ENCODE measurements at places on chromosomes 4 and X.

- DNase-seq, result no peak
Measured at GRCh38 chr4:7384929-7385890, 49.5 kb downstream of the PSAPL1 start.

GRCh38 chrX:56233100-56233499 is 944 bp downstream of the KLF8 start:
- no peak for DNase-seq

DNA sequence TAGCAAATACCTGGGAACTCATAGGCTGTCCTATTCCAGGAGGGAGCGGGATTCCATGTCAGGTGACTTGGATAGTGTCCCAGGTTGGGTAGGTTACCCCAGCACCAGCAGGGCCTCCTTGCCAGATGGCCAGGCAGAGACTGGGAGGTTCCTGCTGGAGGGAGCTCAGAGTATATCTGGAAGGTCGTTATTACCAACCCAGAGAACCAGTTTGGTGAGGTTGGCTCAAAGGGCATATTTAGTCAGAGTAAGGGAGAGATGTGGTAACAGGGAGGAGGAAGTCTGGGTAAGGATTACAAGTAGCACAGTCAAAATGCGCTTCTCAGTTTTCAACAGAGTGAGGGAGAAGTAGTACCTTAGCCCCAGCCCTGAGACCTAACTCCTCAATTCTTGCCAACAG is 53.3 kb upstream of the LNX1 start:
- DNase-seq, result no peak

GRCh38 chrX:150635952-150636351 is 57.2 kb upstream of the MTMR1 start:
- no peak for DNase-seq

- no peak for DNase-seq
Measured at GRCh38 chr4:6772223-6772928, 10.2 kb upstream of the KIAA0232 start.

DNA sequence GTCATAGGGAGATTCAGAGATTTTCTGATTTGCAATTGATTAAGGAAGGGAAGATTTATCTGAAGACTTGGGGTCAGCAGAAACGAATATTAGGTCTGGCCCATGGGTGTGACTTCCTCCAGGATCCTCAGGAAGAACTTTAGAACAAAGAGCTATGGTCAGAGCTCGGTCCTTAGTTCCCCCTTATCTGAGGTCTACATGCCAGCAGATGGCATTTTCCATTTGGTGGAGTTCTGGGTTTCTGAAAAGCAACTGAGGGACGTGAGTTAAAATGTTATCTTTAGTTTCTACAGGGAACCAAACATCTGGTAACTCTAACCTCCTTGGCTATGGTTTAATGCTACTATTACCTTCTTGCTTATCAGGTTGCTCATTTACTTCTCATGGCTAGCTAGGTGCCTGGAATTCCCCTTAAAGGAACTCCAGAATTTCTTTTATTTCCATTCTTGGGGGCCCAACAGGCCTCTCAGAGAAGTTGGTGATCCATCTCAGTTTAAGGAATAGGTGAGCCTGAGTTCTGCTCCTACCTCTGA is 40.7 kb downstream of the KLF3 start:
- no peak for DNase-seq

- DNase-seq, result no peak
Measured at GRCh38 chr4:187302457-187303150, 578.9 kb upstream of the FAT1 start.

DNA sequence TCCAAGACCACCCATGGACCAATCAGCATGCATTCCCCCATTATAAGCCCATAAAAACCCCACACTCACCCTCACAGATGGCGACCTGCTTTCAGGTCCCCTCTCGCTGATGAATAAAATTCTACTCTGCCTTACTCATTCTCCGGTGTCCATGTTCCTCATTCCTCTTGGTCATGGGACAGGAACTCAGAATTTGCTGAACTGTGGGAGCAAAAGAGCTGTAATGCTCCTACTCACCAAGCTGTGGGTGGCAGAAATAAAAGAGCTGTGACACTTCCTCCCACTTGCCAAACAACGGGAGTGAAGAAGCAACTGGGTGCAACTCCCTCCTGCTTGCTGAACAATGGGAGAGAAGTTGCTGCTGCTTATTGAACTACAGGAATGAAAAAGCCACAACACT is 168.5 kb upstream of the PCDH18 start:
- DNase-seq, result no peak

- DNase-seq, result no peak
Measured at GRCh38 chrX:136450050-136450830, 37.5 kb upstream of the BRS3 start.

DNA sequence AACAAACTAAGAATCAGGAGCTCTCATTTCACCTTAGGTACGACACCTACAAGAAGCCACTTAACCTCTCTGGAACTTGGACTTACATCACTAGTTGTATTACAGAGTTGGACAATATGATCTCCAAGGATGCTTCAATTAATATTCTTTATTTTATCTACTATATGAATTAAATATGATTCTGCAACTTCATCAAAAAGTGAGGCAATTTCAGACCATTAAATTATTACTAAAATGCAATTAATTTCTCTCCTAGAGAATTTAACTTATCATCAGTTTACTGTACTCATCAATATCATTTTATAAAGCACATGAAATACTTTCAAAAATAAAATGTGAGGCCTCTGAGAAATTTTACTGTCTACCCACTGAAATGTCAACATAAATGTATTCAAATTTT is 33.9 kb downstream of the SLC39A8 start:
- no peak for DNase-seq

DNA sequence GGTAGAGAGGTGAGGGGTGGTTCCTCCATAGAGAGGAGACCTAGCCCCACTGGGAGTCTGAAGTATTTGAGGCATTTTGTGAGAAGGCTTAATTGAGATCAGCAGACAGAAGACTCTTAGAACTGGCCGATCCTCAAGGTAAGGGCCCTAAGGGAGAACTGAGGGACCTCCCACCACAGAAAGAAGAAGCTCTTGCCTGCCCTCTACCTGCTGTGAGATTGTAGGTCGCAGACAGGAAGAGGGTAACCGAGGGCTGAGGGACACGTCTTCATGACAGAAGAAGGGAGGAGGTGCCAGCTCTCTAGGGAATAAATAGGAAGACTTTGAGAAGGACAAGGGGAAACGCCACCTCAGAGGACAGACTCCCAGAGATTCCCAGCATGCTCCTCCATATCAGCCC is 24.1 kb upstream of the MAGEC1 start:
- no peak for DNase-seq

- no peak for DNase-seq
Measured at GRCh38 chr4:68780232-68780631, 35.6 kb upstream of the UGT2B10 start.

GRCh38 chr4:37463033-37463856 is 218.7 kb downstream of the NWD2 start:
- DNase-seq, result no peak
